ENCODE measurements at places on chromosomes 5 and 9.

DNA sequence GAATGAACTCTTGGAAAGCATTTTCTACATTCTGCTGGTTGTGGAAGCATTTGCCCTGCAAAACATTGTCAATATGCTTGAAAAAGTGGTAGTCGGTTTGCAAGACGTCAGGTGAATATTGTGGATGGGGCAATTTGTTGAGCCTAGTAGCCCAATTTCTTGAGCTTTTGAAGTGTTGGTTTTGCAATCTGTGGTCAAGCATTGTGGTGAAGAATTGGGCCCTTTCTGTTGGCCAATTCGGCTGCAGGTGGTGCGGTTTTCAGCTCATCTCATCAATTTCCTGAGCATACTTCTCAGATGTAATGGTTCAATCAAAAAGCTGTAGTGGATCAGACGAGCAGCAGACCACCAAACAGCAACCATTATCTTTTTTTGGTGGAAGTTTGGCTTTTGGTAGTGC lies 426.8 kb upstream of the CDH9 start:
- DNase-seq: no peak

- no peak for DNase-seq
Observed at GRCh38 chr9:70035691-70036090, 8.0 kb upstream of the MAMDC2 start.

DNA sequence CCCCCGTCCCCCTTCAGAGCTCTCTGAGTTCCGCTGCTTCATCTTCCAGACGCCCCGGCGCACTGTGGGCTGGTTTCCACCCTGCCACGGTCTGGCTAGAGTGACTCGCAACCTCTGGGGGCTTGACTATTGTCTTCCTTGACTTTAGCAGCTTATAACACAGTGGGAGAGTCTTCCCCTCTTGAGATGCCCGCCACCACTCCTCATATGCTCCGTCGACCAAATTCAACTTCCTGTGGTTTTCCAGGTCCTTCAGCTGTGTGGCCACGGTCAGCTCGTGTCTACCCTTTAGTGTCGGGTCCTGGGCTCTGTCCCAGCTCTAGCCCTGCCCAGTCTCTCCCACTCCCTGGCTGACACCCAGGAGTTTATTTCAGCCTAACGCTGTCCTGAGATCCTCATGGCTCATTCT lies 28.2 kb upstream of the NCS1 start:
- DNase-seq: no peak

GRCh38 chr5:165407352-165407751 lies 1901.9 kb downstream of the MAT2B start:
- DNase-seq: no peak

GRCh38 chr9:126354887-126355770 lies 28.5 kb downstream of the MVB12B start:
- DNase-seq: no peak

DNA sequence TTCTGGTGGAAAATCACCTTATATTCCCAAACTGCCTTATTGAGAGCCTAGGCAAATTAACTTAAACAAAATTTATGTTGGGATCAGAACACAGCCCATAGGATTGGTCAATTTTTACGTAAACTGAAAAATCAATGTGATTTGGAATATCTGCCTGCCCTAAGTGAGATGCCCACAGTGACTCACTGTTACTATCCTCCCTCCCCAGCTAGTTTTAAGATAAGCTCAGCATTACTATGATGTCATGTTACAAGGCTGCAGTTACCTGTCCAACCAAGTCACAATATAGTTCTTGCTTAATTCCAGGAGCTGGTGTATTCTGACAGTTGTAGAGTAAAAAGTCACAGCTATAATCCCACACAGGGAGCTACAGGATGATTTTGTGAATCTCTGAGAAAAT lies 23.1 kb downstream of the SKP1 start:
- DNase-seq: no peak

GRCh38 chr5:17115855-17116254 lies 101.6 kb upstream of the BASP1 start:
- no peak for DNase-seq

GRCh38 chr9:115063058-115063845 lies 54.7 kb downstream of the TNC start:
- no peak for DNase-seq

DNA sequence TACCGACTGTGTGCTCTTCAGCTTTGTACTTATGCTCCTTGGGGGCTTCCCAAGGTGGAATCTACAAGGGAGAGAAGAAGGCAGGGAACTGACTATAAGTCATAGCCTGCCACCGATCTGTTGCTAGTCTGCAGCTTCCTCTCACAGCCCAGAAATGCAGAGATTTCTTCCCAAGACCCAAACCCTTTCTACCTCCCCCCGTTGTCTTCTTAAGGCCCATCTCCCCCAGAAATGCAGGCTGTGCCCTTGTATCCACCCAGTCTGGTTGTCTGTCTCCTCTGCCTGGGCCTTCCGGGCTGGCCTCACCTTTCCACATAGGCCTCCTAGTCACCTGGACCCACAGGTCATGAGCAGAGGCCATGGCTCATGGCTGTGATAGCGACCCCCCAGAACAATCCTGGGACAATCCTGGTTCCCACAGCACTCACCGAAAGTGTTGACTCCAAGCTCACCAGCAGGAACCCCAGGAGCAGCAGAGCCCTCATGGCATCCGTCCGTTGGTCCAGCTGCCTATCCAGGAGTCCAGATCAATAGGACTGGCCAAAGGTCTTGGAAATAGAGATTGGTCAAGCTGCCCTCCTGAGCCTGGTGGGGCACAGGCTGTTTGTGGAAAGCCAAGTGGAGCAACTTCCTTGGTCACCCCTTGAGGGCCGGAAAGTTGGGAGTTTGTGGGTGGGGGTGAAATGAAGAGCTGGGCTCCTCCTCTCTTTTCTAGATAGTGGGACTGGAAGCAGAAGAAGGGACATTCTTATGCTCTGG lies at the start of gene F12:
Gene F12, minus strand, starts transcription at position 522 of the 759 bp plus-strand sequence. Its CDS starts 37 bp downstream, at position 485.
- DNase-seq: no peak

GRCh38 chr5:58462623-58463230 lies 2.8 kb upstream of the PLK2 start:
- DNase-seq: peak; percentile 64

GRCh38 chr5:54861212-54861894 lies 124.0 kb downstream of the ESM1 start:
- no peak for DNase-seq

- DNase-seq: no peak
Observed at GRCh38 chr5:174058433-174059122, 13.1 kb downstream of the NSG2 start.

DNA sequence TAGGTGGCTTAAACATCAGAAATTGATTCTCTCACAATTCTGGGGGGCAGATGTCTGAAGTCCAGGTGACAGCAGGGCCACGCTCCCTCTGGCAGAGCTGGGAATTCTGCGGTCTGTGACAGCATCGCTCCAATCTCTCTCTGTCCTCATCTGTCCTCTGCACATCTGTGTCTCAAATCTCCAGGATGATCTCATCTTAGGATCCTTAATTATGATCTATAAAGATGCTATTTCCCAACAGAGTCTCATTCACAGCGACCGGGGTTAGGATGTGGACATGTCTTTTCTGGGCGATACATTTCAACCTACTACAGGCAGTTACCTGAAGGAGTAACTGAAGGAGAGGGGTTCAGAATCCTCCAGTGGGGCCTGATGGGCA lies 31.4 kb downstream of the ANKRD33B start:
- DNase-seq: no peak

- DNase-seq: no peak
Observed at GRCh38 chr9:134518004-134518606, 123.5 kb upstream of the COL5A1 start.

- no peak for DNase-seq
Observed at GRCh38 chr5:130231786-130232185, 327.5 kb downstream of the CHSY3 start.

DNA sequence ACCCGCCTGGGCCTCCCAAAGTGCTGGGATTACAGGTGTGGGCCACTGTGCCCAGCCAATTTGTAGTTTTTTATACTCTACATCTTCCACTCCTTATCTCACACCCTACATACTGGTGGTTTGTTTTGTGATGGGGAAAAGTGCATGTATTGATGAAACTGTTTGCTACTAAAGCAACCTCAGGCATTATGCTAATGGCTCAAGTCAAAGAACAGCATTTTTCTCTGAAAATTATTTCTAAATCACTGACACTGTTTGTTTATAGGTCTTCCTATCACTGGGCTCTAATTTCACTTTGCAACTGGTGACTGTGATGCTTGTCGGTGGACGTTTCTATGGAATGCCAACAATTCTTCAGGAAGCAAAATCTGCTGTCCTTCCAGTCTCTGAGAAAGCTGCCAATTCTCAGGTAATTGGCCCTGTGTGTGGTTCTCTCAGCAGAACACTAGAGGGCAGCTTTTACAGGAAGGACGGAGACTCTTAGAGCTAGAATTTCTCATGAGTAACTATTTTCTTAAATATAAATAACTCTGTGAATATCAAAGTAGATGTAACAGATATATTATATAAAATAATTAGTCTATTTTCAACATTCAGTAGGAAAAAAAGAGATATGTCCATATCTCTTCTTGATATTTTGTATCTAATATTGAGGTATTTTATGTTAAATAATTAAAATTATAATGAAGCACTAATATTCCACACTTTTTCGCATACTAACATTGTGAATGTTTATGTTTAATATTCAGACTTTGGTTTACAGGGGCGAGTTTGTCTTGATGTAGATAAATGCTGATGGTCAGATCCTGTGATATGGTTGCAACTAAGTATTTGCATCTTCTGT lies 244.1 kb downstream of the ADGRV1 start:
- DNase-seq: peak; percentile 12

GRCh38 chr9:77533671-77534070 lies 114.5 kb downstream of the GNA14 start:
- DNase-seq: no peak

- DNase-seq: no peak
Observed at GRCh38 chr9:103804077-103804735, 289.9 kb upstream of the SMC2 start.

DNA sequence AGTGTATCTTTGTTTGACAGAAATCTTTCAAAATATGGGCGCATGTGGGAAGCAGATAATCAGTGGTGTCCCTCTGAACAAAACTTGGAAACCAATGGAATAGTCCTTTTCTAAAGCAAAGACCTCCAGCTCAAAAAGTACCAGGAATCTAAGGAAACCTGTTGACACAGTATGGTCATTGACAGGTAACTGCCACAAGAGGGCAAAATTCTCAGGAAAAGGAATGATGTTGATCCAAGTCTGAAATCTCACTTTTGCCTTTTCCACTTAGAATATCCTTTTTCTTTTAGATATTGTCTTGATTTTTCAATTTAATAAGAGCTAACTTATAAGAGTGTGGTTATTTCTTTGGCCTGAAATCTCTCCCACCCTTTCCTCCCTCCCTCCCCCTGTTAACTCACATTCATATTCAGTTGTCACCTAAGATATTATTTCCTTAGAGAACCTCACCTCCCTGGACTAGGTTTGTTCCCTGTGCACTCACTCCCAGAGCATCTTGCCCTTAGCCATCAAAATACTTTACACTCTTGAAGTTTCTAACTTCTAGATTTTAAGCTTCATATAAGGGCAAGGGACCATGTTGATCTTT lies 59.0 kb upstream of the BARX1 start:
- peak; percentile 13 for DNase-seq

DNA sequence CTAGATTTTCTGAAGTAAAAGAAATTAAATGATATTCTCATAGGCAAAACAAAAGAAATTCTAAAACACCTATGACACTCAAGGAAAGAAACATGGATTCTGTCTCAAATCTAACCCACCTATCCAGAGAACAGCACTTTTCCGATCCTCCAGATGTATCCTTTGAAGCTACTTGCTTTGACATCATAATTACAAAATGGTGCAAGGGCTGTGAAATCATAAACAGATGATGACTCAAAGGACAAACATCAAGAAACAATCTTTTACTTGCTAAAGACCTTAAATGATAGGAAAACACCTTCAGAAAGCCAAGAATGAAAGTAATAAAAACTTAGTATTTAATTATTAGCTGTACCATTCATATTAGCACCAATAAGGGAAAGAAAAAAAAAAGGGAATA lies 202.6 kb downstream of the DENND1A start:
- no peak for DNase-seq

GRCh38 chr5:69206528-69207190 lies 17.3 kb downstream of the CENPH start:
- DNase-seq: no peak

DNA sequence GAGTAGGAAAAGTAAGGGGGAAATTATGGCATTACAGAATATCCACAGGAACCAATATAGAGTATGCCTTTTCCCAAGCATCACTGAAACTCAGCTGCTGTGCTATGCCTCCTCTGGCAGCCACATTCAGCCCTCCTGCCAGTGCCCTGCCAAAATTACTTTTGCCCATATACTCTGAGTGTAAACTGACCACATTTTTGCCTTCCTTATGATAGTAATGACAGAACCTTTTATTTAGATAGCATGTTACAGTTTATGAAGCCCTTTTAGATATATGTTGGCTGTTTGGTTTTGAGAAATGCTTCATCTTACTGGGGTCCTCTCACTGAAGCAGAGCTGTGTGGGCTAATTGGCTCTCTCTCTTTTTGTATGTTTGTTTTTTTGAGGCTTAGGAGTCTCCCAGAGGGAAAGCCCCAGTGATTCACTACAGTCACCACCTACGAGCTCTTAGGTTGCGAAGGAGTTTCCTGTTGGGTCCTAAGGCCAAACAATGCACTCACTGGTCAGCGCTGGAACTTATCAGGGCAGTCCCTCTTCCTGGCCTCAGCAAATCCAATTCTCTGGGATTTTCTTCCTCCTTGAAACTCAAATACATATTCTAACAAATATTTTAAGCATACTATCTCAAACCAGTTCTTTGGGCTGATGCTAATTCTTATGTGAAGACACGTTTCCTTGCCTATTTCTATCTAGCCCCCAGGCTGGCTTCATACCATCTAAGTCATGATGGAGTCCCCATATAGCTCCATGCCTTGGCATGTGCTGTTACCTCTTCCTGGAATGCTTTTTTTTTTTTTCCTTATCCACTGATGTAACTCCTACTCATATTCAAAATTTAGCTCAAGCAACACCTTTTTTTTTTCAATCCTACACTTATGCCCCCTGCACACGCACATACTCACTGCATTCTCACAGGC lies 3.7 kb downstream of the PHF24 start:
- no peak for DNase-seq

DNA sequence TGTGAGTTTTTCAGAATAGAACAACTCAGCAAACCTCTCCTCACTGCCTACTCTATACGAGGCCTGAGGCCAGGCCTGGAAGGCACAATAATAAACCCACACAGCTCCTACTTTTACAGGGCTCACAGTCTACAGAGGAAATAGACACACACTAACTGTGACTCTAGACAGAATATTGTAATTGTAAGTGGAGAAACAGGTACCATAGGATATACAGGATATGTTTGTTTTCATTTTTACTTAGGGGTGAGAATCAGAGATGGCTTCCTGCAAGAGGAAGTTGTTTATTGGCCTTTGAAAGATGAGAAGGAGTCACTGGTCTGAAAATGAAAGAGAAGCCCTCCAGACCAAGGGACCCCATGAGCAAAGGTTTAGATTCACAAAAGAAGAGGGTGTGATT lies 35.8 kb upstream of the TGFBR1 start:
- no peak for DNase-seq

- no peak for DNase-seq
Observed at GRCh38 chr5:149381261-149381985, 2.3 kb upstream of the IL17B start.

GRCh38 chr5:57828221-57828620 lies 345.6 kb upstream of the ACTBL2 start:
- DNase-seq: no peak
